ENCODE measurements at places on chromosomes 2 and 18. TPM values are rescaled to one million over a fixed set of nuclear protein-coding genes. Genes with fewer than 3 reads are reported as not detected.

POMC gene
- 9.9 TPM for total RNA-seq

TMEM237 gene
- total RNA-seq = 19.2 TPM

DNA sequence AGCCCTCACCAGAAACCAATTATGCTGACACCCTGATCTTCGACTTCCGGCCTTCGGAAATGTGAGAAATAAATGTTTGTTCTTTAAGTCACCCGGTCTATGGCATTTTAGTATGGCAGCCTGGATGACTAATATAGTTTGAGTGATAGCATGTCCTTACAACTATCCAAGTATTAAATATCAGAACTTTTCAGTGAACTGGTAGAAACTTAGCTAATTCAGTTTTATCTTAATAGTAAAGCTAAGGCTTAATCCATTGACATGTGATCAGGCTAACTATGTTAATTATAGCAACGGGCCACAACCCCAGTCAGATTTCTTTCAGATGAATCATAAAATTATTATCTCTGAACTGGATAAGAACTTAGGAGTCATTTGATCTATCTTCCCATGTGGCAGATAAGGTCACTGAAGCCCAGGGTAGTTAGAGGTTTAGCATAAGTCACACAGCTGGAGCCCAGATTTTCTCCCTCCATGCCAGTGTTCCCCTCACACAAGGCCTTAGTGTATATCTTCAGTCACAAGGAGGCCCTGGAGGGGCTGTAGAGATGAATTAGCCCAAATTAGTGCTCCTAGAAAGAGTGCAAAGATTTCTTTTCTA is 40.7 kb upstream of the UPP2 start:
- no peak overlapping the region for H3K27ac ChIP-seq
- H3K27me3 ChIP-seq = no peaks in the 10 kb centered on the region
- H3K4me1 ChIP-seq = no peaks in the 10 kb centered on the region
- no peak for DNase-seq
- no peaks in the 10 kb centered on the region for H3K36me3 ChIP-seq

KCNIP3 gene
- 46.8 TPM for total RNA-seq

FSHR gene
- total RNA-seq = 0.13 TPM

GRCh38 chr18:57516056-57516455 is 70.4 kb downstream of the FECH start:
- no peaks in the 10 kb centered on the region for H3K4me1 ChIP-seq
- H3K27ac ChIP-seq = no peak overlapping the region
- H3K36me3 ChIP-seq = no peaks in the 10 kb centered on the region
- no peak overlapping the region for H3K4me3 ChIP-seq
- no peak for DNase-seq
- H3K27me3 ChIP-seq = no peaks in the 10 kb centered on the region

GRCh38 chr18:58302811-58303210 is 258.8 kb downstream of the NEDD4L start:
- no peaks in the 10 kb centered on the region for H3K36me3 ChIP-seq
- no peaks in the 10 kb centered on the region for H3K27me3 ChIP-seq
- H3K27ac ChIP-seq = no peak overlapping the region
- DNase-seq = peak; percentile 17
- no peak overlapping the region for H3K4me3 ChIP-seq

NGEF gene
- 2.1 TPM for total RNA-seq

INHBB gene
- 26.0 TPM for total RNA-seq

DNA sequence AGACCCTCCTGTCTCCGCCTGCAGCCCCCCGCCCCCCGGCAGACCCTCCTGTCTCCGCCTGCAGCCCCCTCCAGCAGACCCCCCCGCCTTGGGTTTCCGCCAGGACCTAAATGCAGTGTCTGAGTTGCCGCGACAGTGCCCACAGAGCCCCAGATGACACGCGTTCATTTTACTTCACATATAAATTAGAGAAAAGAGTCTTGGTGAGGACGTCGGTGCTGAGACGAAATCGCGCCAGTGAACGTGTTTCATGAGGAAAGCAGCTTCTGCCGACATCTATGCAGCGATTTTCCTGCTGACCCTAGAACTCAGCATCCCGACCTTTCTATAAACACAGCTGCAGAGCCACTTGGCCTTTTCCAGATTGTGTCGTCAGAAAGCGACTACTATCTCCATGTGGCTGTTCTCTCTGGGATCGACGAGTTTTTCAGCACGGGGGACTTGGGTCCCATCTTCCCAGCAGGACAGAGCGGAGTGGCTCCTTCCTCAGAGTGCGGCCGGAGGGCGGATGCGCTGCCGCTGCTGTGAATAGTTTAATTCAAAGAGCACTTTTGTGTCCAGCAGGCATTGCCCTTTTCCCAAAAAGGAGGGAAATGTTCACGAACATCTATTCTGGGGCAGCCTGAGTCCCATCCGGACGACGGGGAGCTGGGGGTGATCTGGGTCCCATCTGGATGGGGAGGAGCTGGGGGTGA is 136.7 kb downstream of the NFATC1 start:
- no peak overlapping the region for H3K27ac ChIP-seq
- H3K4me1 ChIP-seq = no peaks in the 10 kb centered on the region
- H3K27me3 ChIP-seq = no peaks in the 10 kb centered on the region
- no peak overlapping the region for H3K4me3 ChIP-seq

DNA sequence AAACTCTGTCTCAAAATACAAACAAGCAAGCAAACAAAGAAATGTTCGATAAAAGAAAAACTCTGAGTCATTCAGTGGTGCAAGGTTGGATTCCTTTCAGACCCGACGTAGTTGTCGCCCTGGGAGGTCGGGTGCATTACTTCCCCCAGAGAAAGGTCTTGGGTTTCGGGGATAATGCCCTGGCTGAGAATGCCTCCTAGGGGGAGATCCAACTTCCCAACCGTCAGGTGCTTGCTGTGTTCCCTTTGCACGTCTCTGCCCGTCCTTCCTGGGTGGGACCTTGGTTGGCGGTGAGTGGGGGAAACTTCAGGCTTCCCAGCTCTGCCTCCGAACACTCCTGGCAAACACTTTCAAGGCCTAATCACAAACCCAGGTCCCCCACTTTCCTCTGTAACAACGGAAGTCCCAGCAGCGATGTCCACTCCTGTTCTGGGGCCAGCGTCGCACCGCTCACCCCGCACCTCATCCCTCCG is 609 bp downstream of the TPGS2 start:
- H3K27me3 ChIP-seq = no peaks in the 10 kb centered on the region
- peak overlapping the region; percentile 87 for H3K4me3 ChIP-seq
- H3K4me1 ChIP-seq = no peaks in the 10 kb centered on the region
- no peaks in the 10 kb centered on the region for H3K36me3 ChIP-seq

- H3K36me3 ChIP-seq = no peaks in the 10 kb centered on the region
- H3K4me1 ChIP-seq = peaks cover 17% of the 10 kb centered on the region
- peaks cover 13% of the 10 kb centered on the region for H3K27me3 ChIP-seq
- H3K27ac ChIP-seq = peak overlapping the region; percentile 26
- no peak for DNase-seq
- H3K4me3 ChIP-seq = no peak overlapping the region
Measured at GRCh38 chr18:22172120-22172582, 2.8 kb downstream of the GATA6 start.

- no peaks in the 10 kb centered on the region for H3K36me3 ChIP-seq
- H3K4me1 ChIP-seq = no peaks in the 10 kb centered on the region
- H3K27ac ChIP-seq = no peak overlapping the region
- H3K27me3 ChIP-seq = no peaks in the 10 kb centered on the region
- no peak overlapping the region for H3K4me3 ChIP-seq
- DNase-seq = no peak
Measured at GRCh38 chr2:134815741-134816140, 22.7 kb upstream of the ACMSD start.

- H3K4me3 ChIP-seq = no peak overlapping the region
- H3K27ac ChIP-seq = no peak overlapping the region
- H3K36me3 ChIP-seq = no peaks in the 10 kb centered on the region
- no peaks in the 10 kb centered on the region for H3K4me1 ChIP-seq
Measured at GRCh38 chr2:19697131-19697530, 204.7 kb downstream of the TTC32 start.

- peaks cover 14% of the 10 kb centered on the region for H3K4me1 ChIP-seq
- no peak for DNase-seq
- no peak overlapping the region for H3K4me3 ChIP-seq
- no peaks in the 10 kb centered on the region for H3K36me3 ChIP-seq
Measured at GRCh38 chr18:50644807-50645206, 84.9 kb downstream of the MAPK4 start.

MYO3B gene
- total RNA-seq = 7.4 TPM

SPTBN1 gene
- 381 TPM for total RNA-seq

- no peaks in the 10 kb centered on the region for H3K4me1 ChIP-seq
- no peak overlapping the region for H3K27ac ChIP-seq
- H3K27me3 ChIP-seq = no peaks in the 10 kb centered on the region
- DNase-seq = no peak
- no peak overlapping the region for H3K4me3 ChIP-seq
Measured at GRCh38 chr2:192051533-192051932, 143.2 kb downstream of the TMEFF2 start.

SOX11 gene
- not detected for total RNA-seq

DNA sequence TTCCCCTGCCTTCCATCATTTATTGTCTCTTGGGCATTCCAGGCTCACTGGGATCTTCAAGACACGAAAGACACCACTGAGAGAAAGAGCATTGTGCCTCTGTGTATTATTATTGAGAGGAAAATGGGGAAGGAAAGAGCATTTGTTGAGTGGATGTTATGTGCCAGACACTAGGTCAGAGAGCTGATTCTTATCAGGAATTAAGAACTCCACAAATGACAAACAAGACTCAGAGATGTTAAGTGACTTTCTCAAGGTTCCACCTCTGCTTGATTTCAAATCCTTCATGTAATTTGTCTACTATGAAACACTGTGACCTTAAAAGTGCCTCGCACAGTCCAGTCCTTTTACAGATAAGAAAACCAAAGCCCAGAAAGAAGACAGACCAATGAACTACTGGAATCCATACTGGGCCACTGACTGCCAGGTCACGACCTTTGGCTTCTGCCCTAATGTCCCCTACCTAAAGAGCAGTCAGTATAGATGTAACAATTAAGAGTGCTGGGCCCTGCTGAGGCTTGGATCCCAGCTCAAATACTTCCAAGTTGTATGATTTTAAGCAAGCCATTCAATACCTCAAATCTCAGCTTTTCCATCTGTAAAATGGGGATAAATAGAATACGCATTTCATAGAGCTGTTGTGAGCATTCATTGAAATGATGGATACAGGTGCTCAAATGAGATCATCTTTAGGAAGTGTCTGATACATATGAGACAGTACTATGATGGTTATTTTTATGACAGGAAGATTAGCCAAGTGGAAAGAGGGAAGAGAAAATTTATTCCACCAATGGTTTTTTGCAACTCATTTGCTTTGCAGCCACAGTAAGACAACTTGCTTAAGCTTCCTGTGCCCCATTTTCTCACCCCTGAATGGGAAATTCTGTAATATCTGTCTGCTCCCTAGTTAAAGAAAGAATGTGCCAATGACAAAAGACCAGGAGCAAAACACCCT is 10.9 kb downstream of the KLF7 start:
- no peak overlapping the region for H3K4me3 ChIP-seq
- DNase-seq = no peak
- peaks cover 63% of the 10 kb centered on the region for H3K4me1 ChIP-seq
- H3K36me3 ChIP-seq = no peaks in the 10 kb centered on the region

OR6B2 gene
- total RNA-seq = not detected

DNA sequence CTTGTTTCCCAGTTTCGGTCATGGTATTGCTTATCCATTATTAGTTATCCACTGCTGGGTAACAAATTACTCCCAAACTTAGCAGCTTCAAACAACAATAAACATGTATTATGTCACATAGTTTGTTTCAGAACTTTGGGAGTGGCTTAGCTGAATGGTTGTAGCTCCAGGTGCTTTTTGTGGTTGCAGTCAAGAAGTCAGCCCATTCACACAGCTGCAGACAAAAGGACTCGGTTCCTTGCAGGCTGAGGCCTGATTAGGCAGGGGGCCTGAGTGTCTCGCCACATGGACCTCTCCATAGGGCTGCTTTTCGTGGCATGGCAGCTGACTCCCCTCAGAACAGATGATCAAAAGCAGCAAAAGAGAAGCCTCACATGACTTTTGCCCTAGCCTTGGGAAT is 58.2 kb upstream of the ITGA4 start:
- no peaks in the 10 kb centered on the region for H3K27me3 ChIP-seq
- H3K36me3 ChIP-seq = no peaks in the 10 kb centered on the region

GRCh38 chr2:101630224-101630949 is 67.1 kb upstream of the MAP4K4 start:
- DNase-seq = no peak
- H3K36me3 ChIP-seq = no peaks in the 10 kb centered on the region
- no peak overlapping the region for H3K27ac ChIP-seq
- H3K27me3 ChIP-seq = no peaks in the 10 kb centered on the region
- H3K4me1 ChIP-seq = no peaks in the 10 kb centered on the region

GRCh38 chr2:46304635-46305034 is 7.4 kb downstream of the EPAS1 start:
- H3K4me3 ChIP-seq = no peak overlapping the region
- no peak for DNase-seq
- H3K27me3 ChIP-seq = no peaks in the 10 kb centered on the region

GRCh38 chr2:127864877-127865276 is 6.9 kb upstream of the POLR2D start:
- H3K4me1 ChIP-seq = no peaks in the 10 kb centered on the region
- H3K4me3 ChIP-seq = no peak overlapping the region
- no peaks in the 10 kb centered on the region for H3K27me3 ChIP-seq
- DNase-seq = no peak

ZNF142 gene
- total RNA-seq = 15.5 TPM

ASB3 gene
- total RNA-seq = 24.2 TPM

CNGA3 gene
- 0.54 TPM for total RNA-seq

- H3K36me3 ChIP-seq = no peaks in the 10 kb centered on the region
- no peaks in the 10 kb centered on the region for H3K27me3 ChIP-seq
- no peak overlapping the region for H3K4me3 ChIP-seq
- H3K27ac ChIP-seq = no peak overlapping the region
- no peaks in the 10 kb centered on the region for H3K4me1 ChIP-seq
Measured at GRCh38 chr2:234290671-234291070, 206.2 kb downstream of the ARL4C start.

SPATA3 gene
- total RNA-seq = not detected

ACMSD gene
- total RNA-seq = not detected

DNA sequence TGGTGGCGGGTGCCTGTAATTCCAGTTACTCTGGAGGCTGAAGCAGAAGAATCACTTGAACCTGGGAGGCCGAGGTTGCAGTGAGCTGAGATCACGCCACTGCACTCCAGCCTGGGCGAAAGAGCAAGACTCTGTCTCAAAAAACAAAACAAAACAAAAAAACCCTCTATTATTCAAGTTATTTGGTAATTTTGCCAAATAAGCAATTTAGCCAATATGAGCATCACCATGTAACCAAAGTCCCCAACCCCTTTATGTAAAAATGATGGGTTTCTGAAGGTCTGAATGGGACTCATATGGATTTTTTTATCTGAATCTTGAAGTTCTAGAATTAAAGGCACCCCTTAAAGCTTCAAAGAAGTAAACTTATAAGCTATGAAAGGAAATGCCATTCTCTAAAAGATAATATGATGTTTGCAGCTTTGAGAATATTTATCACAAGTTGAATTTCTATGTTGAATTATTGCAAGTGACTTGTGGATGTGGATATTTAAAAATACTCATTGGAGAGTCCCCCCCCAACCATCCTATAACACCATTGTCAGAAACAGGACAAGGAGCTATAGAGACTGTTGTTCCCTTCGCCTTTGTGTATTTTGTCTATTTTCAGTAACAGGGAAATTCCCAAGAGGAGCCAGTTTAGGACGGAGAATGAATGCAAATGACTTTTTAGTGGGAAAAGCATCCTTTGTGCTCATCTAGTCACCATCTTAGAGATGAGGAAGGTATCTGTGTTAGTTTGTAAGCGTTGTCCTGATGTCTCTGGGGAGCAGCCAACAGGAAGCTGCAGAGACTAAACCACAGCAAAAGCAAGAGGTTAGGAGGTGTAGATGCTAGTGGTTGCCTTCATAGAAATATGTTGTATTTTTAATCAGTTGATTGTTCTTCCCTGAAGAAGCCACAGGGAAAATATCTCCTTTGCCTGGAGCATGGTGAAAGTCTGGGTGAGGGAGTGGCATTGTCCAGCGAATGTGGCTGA is 68.3 kb downstream of the TET3 start:
- no peaks in the 10 kb centered on the region for H3K27me3 ChIP-seq
- no peak overlapping the region for H3K4me3 ChIP-seq
- H3K4me1 ChIP-seq = no peaks in the 10 kb centered on the region
- no peak for DNase-seq
- H3K27ac ChIP-seq = no peak overlapping the region
